Natural killer cell (primary cell): ENCODE measurements at places on chromosomes 6 and 20. TPM values are rescaled to one million over a fixed set of nuclear protein-coding genes. Genes with fewer than 3 reads are reported as not detected.

DNA sequence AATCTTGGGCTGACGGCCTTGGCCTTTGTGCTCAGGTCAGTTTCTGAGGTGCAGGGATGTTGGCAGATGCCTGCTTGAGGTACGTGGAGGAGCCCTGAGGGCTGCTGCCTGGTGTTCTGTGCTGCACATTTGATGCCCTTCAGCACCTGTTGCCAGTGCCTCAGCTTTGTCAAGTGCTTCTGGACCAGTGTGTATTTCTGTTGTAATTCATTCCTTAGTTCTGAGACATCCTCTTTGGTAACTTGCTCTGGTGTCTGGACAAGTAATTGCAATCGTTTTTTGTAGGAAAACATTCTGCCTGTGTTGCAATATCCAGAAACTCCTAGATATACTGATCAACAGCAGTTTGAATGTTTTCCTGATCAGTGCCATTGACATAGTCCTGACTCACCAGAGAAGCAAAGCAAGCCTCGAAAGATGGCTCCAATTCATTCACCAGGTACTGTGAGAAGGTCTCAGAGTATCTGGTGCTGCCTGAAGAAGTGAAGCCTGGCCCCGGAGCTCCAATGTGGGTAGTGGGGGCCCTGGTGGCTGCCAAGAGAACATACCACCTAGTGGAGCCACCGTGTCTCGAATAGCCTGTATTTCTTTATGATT lies 26.7 kb downstream of the ZNF337 start:
- DNase-seq, result no peak

GRCh38 chr6:75234126-75234865 lies 9.3 kb downstream of the COX7A2 start:
- no peak for DNase-seq

- no peak for DNase-seq
These were observed 218.3 kb downstream of the PREX1 start for GRCh38 chr20:48609491-48609978.

DNA sequence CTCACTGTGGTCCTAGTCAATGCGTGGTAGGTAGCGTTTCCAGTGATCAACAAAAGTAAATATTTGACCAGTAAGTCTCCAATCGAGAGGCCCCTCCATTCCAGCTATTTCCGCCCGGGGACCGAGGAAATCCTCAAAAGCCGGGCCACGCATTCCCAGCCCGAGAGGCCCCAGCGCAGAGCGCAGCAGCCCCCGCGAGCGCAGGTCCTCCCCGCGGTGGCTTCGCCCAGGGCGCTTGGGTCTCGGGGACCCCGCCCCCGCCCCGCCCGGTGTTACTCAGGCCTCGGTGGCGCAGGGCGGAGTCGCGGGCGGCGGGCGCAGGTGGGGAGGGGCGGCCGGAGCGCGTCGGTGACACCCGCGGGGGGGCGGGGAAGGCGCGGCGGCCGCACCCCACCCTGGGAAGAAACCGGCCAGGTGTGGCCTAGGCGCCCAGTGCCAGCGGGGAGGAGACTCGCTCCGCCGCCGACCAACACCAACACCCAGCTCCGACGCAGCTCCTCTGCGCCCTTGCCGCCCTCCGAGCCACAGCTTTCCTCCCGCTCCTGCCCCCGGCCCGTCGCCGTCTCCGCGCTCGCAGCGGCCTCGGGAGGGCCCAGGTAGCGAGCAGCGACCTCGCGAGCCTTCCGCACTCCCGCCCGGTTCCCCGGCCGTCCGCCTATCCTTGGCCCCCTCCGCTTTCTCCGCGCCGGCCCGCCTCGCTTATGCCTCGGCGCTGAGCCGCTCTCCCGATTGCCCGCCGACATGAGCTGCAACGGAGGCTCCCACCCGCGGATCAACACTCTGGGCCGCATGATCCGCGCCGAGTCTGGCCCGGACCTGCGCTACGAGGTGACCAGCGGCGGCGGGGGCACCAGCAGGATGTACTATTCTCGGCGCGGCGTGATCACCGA lies at the start of gene DSP:
DSP (plus strand) TSS at position 497 of the 890 bp plus-strand sequence; CDS start at position 742, 245 bp downstream.
- DNase-seq, result no peak

GRCh38 chr20:44208165-44208564 lies 2.4 kb downstream of the OSER1 start:
- DNase-seq, result no peak

DNA sequence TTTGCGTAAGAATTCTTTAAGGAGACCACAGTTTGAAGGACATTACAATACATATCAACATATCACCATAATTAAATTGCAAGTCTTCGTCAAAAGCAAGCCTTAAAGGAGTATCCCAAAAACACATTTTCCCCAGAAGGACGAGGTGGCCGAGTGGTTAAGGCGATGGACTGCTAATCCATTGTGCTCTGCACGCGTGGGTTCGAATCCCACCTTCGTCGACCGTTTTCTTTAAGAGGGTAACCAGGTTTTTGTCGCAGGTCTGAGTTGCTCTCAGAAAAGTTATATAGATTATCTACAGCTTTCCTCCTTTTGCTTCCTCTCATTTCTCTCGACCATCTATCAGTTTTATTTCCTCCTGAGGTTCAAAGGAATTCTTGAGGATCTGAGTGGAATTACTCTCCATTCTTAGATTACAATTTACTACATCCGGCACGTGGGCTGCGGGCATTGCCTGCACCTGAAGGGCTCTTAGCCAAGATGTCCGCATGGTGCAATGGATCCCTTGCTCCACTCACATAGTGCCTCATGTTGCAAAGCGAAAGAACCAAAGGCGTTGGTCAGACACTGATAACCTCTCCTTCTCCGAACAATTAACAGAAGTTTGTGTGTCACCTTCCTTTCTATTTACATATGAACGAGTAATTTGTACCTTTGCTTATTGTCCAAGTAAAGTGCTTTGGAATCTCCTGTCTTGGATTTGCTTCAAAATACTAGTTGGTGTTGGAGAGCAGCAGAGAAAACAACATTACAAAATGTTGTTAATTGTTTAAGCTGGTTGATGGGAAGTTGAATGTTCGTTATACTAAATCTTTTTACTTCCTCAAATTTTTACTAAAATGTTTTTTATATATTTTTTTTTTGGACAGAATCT lies 14.0 kb downstream of the POM121L2 start:
- DNase-seq, result no peak

DNA sequence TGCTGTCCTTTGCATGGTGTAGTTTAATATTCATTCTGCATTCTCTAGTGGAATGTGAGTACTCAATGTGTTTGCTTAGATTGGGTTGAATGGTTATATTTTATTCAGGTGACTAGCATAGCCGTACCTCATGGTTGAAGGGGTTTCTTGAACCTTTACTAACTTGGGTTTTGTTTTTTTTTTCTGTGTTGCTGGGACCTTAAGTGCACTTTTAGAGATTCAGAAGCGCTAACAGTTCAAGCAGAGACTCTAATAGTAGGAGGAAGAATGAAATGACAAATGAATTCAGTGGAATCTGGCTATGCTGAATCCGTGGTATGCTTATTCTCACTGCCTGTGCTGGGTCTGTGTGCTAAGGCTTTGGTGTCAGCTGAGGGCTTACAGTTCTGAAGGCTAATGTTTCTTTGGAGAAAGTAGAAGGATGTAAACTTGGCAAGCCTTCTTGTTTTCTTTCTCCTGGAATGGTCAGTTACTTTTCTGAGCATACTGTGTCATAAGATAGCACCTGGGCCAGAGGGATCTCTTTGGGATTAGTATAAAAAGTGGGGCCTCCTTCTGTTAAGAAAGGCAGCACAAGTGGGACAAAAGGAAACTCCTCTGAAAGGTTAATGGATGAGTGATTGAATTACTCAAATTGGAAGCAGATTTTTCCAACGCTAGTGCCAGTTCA lies 28.7 kb downstream of the RNF144B start:
- no peak for DNase-seq

DNA sequence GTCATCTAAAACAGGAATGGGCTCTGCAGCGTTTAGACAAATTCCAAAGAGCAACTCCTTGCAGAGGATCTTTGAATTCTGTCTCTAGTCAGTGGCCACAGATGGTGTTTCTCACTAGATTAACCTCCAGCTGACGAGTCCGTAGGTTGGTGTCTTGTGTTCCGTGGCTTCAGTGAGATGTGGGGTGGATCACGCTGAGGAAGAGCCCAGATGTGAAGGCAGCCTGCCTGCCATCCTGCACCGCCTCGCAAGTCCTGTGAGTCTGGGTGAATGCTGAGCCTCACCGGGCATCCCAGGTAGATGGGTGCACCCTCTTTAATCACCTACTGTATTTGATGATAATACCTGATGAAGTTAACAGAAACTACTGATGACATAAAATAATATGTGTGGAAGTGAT lies 70.4 kb downstream of the THBS2 start:
- no peak for DNase-seq

DNA sequence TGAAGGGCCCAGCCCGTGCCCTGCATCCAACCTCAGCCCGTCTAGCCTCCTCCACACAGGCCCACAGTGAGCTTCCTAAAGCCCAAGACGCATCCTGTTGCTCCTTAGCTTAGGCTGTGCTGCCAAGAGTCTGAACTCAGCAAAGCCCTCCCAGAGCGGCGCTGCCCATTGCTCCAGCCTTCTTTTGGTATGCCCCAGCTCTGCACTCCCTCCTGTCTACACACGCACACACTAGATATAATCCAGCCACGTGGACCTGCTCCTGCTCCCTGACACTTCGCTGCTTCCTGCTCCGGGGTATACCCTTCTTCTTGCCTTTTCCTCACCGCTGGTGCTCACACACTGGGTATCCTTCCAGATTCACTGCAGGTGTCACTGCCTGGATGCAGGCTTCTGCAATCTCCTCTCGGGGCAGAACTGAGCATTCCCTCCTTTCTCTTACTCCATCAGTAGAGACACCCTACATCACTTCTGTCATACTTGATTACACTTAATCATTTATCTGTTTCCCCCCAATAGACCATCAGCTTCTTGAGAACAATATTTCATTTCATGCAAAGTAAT lies 23.8 kb downstream of the GABRR2 start:
- no peak for DNase-seq

DNA sequence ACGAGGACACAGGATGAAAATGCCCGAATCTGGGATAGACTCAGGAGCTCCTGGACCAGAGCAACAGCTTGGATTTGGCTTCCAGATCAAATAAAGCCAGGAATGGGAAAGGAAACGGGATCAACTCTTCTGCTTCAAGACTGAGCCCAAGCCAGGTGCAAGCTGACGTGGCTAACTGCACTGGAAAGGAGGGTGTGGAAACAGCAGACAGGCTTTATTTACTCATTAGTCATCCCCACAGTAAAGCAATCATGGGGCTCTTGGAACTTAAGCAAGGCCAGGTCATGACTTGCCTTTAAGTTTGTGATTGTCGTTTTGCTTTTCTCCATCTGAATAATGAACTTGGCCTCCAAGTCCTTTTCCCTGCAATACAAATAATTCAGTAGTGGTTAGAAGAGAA lies 45.2 kb downstream of the KIF16B start:
- DNase-seq, result no peak

DNA sequence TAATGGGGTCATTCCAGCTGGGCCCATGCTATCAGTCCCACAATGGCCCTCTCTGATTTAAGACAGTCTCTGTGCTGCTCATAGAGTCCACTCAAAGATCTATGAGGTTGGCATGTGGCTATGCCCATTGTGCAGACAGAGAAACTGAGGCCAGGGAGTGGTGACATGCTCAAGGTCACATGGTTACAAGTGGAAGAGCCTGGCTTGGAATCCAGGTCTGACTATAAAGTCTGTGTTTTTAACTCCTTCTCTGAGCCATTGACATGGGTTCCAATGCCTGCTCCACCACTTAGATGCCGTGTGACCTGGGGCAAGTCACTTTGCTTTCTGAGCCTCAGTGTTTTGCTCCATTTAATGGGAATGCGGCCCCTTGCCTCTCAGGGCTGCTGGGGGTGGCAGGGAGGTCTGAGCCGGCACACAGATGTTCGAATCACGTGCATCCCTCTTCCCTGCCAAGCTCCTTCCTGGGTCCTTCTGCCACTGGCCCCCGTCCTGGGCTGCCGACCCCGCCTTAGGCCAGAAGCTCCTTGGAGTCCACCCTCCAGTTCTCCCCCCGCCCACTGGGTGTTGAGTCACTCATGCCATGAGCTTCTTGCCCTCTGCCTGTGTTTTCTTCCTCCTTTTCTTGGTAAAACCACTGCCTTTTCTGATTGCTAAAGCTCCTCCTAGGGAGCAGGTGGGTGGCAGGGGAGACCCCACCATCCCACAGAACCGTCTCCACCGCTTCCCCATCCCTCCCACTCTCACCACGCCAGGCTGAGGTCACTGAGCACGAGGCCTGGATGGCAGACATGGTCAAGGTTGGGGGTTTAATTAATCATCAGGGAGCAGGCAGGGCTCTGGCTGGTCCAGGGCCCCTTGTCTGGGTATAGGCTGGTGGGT lies 35.7 kb downstream of the CEBPB start:
- DNase-seq, result no peak

DNA sequence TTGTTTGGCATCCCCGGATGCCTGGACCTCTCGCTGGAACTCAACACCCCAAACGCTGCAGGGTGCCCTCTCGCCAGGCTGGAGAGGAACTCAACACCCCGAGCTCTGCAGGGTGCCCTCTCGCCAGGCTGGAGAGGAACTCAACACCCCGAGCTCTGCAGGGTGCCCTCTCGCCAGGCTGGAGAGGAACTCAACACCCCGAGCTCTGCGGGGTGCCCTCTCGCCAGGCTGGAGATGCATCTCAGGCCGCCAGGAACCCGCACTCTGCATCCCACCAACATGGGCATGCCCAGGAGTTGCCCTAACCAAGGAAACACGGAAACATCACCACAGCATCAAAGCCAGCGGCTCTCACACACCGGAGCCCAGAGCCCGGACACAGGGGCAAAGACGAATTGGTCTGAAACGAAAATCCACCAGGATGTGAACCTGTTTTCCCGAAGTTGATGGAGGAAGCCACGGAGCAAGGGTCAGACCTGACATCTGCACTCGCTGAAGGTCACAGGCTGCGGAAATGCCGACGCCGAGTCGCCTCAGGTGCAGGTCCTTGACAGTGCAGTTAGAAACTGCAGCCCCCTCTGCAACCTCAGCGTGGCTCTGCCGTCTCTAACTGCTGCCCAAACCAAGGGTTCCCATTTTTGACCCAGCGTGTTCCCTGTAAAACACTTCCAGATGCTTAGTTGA lies 37.5 kb downstream of the DLL1 start:
- DNase-seq, result no peak

DNA sequence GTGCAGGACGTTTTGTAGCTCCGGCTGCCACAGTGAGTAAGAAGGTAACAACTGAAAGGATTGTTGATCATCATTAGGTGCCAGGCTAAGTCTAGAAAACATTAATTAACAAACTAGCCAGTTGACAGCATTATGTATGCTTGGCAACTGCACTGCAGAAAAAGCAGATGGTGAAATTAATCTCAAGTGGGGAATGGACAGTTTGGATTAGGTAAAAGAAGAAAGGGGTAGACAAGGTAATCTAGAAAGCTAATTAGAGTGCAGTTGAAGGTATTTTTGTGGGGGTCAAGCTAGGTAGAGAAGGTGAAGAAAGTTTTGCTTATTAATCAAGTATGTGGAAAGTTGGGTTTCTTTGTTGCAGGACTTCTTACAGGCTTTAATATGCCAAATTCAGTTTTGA lies 69.7 kb upstream of the HINT3 start:
- no peak for DNase-seq

The TBXT gene
- not detected for total RNA-seq

The COL9A1 gene
- total RNA-seq, result not detected

The ESR1 gene
- total RNA-seq, result 0.11 TPM

The SOBP gene
- total RNA-seq, result 0.16 TPM

The ZBTB2 gene
- 27.4 TPM for total RNA-seq

The MCCD1 gene
- not detected for total RNA-seq

The KCNS1 gene
- not detected for total RNA-seq
